ENCODE measurements at places on chromosomes 3 and 15. TPM values are rescaled to one million over a fixed set of nuclear protein-coding genes. Genes with fewer than 3 reads are reported as not detected.
A peak's percentile ranks its signal among the peaks of the same experiment; 100 is the strongest.

Gene CPN2
- not detected for total RNA-seq

Gene ATP2C1
- total RNA-seq: 33.9 TPM

Gene CGNL1
- total RNA-seq: 9.0 TPM

DNA sequence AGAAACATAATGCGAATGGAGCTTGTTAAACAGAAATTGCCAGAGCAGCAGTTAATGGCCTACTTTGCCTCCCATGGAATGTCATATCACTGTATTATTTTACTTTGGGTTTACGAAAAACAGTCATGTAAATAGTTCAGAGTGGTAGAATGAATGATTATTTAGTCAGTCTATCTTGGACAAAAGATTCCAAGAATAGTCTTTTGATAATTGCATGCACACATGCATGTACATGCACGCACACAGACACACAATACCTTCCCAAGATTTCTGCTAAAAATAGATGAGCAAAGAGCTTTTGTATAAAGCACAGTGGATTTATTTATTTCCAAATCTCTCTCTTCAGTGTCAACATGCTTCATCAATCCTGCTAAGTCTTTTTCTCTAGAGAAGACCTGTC is 800.7 kb downstream of the DIPK2A start:
- no peak for ATAC-seq

- ATAC-seq: peak; percentile 89
Observed at GRCh38 chr3:194070634-194071409, 65.1 kb upstream of the HES1 start.

DNA sequence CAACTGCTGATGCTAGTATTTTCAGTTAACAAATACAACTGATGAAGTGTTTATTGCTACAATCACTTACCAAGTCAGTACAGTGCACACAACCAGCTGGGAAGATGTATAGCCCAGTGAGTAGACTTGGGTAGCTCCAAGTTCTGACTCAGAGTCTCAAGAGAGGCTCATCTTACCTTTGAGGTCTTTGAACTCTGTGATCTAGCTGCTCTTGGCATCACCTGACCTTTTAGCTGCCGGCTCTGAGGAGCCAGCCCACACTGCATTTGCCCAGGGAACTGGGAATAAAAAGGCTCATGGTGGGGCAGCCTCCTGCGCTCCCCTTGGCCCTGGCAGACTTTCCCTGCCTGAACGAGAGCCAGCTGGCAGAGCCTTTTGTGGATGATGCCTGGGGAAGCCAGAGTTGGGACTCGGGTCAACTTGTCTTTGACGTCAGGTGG is 82.6 kb downstream of the CEMIP start:
- peak; percentile 49 for ATAC-seq

DNA sequence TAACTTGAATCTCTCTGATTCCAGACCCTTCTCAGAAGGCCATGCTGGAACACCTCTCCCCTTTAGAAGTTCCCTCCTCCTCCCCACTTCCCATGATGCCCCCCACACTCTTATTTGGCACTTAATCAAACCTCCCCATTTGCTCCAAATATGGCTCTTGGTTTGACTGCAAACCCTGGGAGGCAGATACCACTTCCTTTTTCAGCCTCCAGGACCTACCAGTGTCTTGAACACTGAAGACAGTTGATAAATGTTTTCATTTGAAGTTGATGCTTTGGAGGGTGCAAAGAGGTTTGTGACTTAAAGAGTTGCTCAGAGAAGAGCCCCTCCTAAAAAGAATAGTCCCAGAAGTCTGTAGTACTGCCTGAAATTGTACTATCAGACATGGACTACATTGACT is 61.5 kb downstream of the SEMA5B start:
- ATAC-seq: no peak

DNA sequence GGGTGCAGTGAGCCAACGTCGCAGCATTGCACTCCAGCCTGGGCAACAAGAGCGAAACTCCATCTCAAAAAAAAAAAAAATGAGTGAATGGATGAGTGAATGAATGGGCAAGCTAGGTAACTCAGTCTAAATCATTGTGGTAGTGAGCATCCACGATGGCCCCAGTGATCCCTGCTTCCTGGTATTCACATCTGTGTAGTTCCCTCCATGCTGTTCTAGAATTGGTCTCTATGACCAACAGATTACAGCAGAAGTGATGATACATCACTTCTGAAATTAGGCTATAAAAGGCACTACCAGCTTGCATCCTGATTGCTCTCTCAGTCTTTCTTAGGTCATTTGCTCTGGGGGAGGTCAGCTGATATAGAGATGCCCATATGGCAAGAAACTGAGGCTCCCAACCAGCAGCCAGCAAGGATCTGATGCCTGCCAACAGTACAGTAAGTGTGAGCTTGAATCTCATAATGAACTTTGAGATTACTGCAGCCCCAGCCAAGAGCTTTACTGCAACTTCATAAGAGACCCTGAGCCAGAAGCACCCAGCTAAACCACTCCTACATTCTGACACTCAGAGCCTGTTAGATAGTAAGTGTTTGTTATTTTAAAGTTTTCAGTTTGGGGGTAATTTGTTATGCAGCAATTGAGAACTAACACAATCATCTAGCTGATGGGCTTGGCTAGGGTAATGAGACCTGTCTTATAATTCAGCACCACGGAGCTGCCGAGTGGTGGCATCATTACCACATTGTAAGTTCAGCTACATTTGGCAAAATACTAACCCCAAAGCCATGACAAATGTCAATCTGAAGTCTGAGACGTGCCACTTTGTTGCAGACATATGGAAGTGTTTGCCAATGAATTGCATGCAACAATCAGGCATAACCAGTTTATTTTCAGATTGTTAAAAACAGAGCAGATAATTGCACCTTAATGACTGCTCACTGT is 53.0 kb downstream of the KLHL6 start:
- peak; percentile 39 for ATAC-seq

- ATAC-seq: no peak
Observed at GRCh38 chr3:149428087-149428486, 46.4 kb upstream of the TM4SF4 start.

GRCh38 chr3:31268868-31269267 is 263.9 kb upstream of the STT3B start:
- ATAC-seq: no peak

DNA sequence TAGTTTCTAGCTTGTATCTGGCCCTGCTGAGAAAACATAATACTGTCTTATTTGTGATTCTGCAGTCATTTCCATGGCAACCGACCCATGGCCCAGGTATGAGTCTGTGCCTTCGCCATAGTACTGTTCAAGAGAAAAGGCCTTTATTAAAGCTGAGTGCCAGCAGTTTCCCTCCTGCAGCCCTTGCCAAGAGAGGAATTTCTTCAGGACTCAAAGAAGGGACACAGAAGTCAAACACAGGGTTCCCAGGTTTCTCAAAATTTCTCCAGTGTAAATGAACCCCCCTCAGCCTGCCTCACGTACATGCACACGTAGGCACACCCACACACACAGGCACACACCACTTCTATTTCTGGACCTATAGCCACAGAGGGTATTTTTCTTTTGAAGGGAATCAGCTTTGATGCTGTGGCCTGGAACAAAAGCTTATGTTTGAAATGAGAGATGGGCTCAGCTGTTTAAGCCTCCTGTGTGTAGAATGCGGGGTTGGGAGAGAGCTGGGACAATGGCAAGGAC is 269.2 kb downstream of the PDCD6IP start:
- ATAC-seq: no peak

DNA sequence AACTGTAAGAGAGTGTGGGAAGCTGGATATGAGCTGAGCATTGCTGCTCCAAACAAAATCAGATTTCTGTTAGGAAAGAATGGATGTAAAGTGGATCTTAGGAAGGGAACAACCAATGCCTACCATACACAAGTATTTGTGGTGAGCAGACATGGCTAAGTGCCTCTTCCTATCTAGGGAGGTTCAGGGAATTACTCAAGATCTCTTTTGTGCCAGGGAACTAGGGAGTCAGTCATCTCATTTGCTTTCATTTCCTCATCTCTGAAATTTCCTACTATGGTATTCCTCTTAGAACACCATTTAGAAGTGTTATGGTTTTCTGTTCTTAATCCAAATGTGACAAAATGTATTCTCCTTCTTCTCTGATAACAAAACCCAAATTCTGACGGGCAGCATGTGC is 396.5 kb downstream of the FHIT start:
- ATAC-seq: no peak

- no peak for ATAC-seq
Observed at GRCh38 chr15:98422130-98422478, 226.2 kb upstream of the IGF1R start.

DNA sequence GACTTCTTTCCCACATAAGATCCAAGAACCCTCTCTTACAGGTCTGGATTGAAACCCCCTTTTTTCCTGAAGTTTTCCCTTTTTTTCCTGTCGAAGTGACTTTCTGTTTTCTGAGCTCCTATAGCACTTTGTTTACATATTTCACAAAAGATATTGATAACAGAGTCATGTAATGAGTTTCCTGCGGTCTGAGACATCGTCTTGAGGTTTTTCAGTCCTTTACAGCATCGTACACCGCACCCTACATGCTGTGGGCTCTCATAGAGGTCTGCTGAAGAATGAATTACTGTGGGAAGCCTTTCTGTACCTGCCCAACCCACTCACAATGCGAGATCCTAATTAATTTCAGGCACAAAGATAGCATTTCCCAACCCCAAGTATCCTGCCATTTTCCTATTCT is 53.1 kb downstream of the MCF2L2 start:
- no peak for ATAC-seq

Measured in esophagus mucosa (tissue), 1 donor.